ENCODE measurements at places on chromosomes 3 and 15.
A peak's percentile ranks its signal among the peaks of the same experiment; 100 is the strongest.

DNA sequence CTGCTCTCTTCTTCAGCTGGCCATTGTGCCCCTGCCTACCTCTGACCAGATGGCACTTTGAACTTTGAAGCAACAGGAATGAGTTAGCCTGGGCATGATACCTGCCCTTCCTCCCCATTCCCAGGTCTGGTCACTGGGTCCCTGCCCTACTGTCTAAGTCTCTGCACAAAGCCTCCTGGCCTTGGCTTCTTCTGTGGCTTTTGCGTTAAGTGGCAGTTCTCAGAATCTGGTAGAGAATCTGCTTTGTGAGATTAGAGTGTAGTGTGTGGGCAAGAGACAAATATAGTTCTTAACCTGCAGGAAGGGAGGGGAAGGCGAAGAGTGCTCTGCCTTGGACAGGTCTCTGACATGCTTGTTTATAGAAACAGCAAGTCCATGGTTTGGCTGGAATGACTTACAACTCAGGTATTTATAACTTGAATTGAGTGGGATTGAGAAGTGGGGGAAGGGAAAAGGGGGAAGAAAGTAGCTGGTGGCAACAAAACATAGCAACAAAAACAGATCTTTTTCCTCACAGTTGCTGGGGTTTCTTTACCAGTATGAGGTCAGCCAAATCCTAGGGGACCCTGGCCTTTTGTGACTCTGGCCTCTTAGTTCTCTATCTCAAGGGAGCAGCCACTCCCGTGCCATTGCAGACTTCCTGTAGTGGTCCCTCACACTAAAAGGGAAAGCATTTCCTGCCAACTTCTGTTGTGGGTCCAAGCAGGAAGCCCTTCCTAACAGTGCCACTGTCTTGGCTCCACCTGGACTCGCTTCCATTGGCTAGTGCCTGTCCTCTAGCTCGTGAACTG lies 16.7 kb downstream of the MAPKBP1 start:
- peak; percentile 75 for DNase-seq

GRCh38 chr15:70703096-70703878 lies 60.1 kb downstream of the UACA start:
- no peak for DNase-seq

- no peak for DNase-seq
Measured at GRCh38 chr3:51944451-51945021, 2.4 kb downstream of the PARP3 start.

DNA sequence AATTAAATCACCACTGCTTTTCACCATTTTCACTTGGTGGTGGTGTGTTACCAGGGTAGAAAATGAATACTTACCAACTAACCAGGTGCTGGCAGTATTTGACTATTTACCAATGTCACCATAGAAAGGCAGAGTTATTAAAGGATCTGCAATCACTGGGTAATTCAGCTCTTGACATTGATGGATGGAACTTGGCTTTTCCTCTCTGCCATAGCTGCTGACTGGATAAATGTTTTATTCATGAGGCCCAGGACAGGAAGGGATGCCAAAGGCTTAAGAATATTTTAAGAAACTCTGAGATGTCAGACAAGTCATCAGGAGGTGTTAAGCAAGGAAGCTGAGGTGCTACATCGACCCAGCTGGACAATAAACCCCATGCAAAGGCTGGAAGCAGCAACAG lies 495.5 kb upstream of the CFAP20DC start:
- DNase-seq, result no peak

GRCh38 chr3:123337948-123338619 lies 110.8 kb downstream of the ADCY5 start:
- no peak for DNase-seq

- DNase-seq, result no peak
Measured at GRCh38 chr3:159416856-159417255, 571.8 kb upstream of the IL12A start.

- DNase-seq, result peak; percentile 69
Measured at GRCh38 chr15:67474405-67475110, 46.4 kb upstream of the C15orf61 start.

- DNase-seq, result no peak
Measured at GRCh38 chr3:15154326-15154725, 51.7 kb upstream of the CAPN7 start.

DNA sequence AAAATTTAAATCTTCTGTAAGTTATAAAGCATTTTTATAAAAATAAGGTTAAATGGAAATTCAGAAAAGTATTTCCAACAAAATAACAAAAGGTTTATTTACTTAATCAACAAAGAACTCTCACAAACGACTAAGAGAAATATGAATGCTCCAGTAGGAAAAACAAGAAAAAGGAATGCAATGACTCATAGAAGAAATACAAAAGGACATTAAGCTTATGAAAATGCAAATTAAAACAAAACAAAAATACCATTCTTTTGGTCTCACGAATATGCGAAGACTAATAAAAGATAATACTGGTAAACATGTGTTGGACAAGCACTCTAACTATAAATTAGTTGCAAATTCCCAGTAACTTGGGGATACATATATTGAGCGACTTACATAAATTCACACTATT lies 17.5 kb upstream of the TBC1D5 start:
- no peak for DNase-seq

- no peak for DNase-seq
Measured at GRCh38 chr3:57512166-57512565, 32.0 kb downstream of the DNAH12 start.

- no peak for DNase-seq
Measured at GRCh38 chr3:55167586-55168317, 239.9 kb upstream of the LRTM1 start.

DNA sequence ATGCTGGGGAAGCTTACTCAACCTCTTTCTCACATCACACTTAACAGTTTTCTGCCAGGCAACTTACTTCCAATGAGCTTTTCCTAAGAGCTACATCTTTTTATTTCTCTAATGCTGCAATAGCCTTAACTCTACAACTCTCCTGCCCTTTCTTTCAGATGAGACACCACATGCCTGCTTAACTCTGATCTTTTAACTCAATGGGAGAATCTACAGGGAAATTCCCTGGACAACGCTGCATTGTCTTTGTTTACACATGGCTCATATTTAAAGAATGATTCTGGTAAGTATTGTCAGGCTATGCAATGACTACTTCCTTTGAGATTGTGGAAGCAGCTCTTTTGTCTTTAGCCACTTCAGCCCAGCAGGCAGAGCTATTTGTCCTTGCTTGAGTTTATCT lies 353.1 kb upstream of the BCHE start:
- DNase-seq, result no peak

- no peak for DNase-seq
Measured at GRCh38 chr3:140290105-140290504, 355.1 kb downstream of the CLSTN2 start.

- DNase-seq, result peak; percentile 81
Measured at GRCh38 chr3:100060685-100061484, 53.4 kb downstream of the FILIP1L start.

GRCh38 chr15:50224606-50225005 lies 40.9 kb downstream of the HDC start:
- DNase-seq, result no peak

GRCh38 chr3:81707996-81708395 lies 53.4 kb downstream of the GBE1 start:
- DNase-seq, result no peak

- peak; percentile 72 for DNase-seq
Measured at GRCh38 chr3:47780741-47781684, 680 bp downstream of the SMARCC1 start.

DNA sequence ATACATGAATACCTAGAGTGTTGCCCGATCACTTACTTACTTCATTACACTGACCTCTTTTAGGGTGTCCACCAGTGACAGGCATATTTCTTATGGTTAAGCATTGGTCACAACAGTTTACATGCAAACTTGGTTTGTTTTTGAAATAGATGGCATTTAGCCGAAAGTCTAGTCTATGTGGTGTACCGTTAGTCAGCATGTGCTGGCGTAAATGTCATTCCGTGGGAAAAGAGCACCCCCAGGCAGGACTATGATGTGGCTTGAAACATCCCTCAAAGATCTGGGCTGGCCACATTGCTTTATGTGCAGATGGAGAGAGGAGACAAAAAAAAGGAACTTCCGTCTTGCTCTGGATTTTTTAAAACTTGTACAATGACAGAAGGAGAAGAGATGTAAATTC lies 357.0 kb upstream of the ICE2 start:
- no peak for DNase-seq

DNA sequence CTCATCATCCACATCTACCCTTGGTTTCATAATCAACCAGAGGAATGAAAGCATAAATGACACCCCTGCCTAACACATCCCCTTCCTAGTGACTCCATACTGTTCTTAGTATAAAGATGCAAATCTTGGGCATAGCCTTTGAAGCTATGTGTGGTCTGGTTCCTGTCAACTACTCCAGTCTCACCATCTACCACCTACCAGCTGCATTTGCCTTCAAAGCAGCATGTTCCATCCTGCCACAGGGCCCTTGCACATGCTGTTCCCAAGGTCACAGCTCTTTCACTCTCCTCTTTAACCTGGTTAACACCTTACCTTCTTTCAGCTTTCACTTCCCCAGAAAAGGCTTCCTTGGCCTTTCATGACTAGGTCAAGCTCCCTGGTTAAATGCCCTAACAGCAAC lies 62.3 kb upstream of the ARHGEF3 start:
- no peak for DNase-seq

DNA sequence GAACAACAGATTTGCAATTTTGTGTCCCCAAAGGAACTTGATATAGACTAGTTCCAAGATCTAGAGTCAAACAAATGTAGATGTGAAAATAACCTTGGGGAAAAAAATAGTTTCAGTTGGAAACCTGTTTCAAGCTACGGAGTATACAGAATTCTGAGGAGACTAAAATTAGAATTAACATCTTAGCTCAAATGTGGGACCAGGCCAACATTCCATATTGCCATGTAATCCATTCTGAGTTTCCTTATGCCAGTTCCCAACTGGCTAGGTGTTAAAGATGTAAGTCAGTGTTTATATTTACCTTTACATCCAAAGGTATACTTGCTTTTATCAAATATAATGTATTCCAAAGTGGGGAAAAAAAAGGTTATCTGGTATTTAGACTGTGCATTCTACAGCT lies 76.3 kb downstream of the UBE3A start:
- no peak for DNase-seq

All from hematopoietic multipotent progenitor cell treated with erythropoietin and hydrocortisone succinate and interleukin-3 and kit ligand, for 6 days (in vitro differentiated cells).